Activated T-cell treated with anti-CD3 and anti-CD28 coated beads for 1 hour (primary cell): ENCODE measurements at places on chromosomes 3 and 15.

GRCh38 chr3:172146349-172146748 lies 107.0 kb downstream of the FNDC3B start:
- DNase-seq: no peak

- no peak for DNase-seq
These were observed 70.0 kb upstream of the HEG1 start for GRCh38 chr3:125125821-125126245.

DNA sequence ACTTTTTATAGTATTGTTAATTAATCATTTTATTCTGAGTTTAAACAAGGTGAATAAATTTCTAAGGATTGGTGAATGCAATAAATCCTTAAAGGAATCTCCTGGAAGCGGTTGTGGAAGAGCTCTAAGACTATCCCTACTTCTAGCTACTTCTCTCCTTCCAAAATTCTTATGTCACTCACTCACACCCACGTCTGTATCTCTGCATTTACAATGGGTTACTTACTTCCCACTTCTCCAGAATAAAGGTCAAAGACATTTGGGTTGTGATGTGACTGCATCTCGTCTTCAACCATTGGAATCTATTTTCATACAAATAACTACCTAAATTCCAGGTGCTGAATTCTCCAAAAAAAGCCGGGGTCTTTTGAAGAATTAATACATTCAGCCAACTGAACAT lies 234.2 kb upstream of the MDFIC2 start:
- no peak for DNase-seq

DNA sequence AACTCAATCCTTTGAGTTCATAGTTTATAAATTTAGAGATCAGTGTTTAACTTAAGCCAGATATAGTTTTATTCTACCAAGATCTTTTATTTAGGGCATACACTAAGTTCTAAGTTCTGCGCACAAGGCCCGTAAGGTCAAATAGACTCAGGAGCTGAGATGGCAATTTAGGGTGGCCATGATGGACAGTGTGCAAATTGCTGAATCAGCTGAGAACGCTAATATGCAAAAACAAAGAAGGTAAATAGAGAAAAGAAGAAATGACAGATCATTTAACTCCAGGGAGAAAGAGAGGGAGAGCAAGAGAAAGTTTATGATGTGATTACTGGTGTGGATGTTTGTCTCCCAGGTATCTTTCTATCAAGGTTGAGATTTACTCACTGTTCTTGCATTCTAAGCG lies 678.5 kb downstream of the OTOL1 start:
- DNase-seq: no peak

GRCh38 chr3:89049119-89049518 lies 58.3 kb upstream of the EPHA3 start:
- DNase-seq: no peak

DNA sequence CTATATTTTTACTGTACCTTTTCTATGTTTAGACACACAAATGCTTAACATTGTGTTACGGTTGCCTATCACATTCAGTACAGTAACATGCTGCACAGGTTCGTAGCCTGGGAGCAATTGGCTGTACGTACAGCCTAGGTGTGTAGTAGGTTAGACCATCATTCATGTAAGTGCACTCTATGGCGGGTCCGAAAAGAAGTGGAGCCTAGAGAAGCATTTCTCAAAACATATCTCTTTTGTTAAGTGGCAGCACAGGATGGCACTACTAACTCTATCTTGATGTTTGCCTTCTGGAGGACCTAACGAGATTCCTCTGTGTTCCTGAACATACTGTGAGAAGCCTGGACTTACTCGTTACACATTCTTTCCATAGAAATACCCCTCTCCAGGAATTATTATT lies 132.3 kb upstream of the ADPGK start:
- no peak for DNase-seq

- no peak for DNase-seq
These were observed 55.6 kb downstream of the RASA2 start for GRCh38 chr3:141542202-141542969.

- no peak for DNase-seq
These were observed 23.4 kb upstream of the CHCHD6 start for GRCh38 chr3:126680667-126681055.

DNA sequence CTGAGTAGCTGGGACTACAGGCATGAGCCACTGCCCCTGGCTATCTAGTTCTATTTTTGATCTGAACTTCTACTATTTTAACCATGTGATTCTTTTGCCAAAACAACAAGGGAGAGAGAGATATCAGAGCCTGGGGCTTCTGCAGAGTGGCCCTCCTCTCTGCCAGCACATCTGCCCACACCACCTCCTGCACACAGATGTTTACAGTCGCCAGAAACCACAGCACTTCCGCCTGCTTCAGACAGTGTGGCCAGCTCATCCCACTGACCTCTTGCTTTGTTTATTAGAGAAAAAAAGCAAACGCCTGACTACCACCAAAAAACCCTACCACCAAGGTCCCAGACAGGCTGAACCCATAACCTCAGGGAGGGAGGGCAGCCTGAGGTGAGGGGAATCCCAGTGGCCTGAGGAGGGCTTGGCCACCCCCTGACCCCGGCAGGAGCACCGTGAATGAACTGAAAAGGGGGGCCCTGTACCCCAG lies 85.9 kb upstream of the ABHD2 start:
- no peak for DNase-seq

- DNase-seq: no peak
These were observed 33.6 kb downstream of the GPR171 start for GRCh38 chr3:151169262-151169947.

GRCh38 chr3:60053526-60054265 lies 1003.9 kb upstream of the CFAP20DC start:
- DNase-seq: no peak

- DNase-seq: no peak
These were observed 837.4 kb downstream of the CADM2 start for GRCh38 chr3:85796140-85796539.

- no peak for DNase-seq
These were observed 14.0 kb upstream of the STAC start for GRCh38 chr3:36366308-36366707.

DNA sequence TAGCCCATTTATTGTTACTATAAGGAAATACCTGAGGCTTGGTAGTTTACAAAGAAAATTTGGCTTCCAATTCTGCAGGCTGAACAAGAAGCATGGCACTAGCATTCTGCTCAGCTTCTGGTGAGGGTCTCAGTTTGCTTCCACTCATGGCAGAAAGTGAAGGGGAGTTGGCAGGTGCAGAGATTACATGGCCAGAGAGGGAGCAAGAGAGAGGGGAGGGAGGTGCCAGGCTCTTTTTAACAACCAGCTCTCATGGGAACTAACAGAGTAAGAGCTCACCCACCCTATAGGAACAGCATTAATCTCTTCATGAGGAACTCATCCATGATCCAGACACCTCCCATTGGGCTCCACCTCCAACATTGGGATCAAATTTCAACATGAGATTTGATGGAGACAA lies 437.9 kb downstream of the CHL1 start:
- no peak for DNase-seq

DNA sequence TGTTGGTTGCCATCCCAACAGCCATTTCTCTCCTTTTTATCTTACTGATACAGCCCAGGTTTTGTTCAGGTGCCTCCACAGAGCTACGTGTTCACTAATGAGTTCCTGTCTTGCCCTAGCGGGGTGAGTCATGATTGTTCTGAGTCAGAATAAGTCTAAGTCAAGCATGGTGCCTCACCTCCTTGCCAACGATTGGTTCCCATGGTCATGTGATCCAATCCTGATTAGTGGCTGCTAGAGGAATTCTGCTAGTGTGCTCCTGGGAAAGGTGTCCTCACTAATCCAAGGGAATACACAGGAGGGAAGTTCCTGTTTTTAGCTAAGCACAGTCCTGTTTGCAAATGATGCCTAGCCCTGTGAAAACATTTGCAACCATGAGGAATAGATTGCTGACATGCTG lies 99.8 kb downstream of the NSUN3 start:
- DNase-seq: no peak

GRCh38 chr3:87949879-87950208 lies 109.0 kb downstream of the CGGBP1 start:
- DNase-seq: no peak

- no peak for DNase-seq
These were observed 605 bp downstream of the DCUN1D1 start for GRCh38 chr3:182979674-182980191.

DNA sequence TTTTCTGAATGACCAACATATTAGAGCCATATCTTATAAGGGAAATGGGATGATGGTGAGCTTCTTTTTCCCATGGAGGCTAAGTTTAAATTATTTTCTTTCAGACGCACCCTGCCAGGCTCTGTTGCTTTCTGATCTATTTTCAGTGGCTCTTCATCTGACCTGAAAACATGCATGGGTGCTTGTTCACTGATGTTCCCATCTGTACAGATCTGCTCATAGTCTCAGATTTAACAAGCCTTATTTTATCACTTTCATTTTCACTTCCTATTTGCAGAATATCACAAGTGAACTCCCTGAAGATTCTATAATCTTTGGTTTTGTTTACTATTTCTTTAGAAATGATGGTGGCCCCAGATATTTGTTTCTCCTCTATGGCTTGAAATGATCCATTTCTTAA lies 31.1 kb upstream of the SUCLG2 start:
- no peak for DNase-seq

DNA sequence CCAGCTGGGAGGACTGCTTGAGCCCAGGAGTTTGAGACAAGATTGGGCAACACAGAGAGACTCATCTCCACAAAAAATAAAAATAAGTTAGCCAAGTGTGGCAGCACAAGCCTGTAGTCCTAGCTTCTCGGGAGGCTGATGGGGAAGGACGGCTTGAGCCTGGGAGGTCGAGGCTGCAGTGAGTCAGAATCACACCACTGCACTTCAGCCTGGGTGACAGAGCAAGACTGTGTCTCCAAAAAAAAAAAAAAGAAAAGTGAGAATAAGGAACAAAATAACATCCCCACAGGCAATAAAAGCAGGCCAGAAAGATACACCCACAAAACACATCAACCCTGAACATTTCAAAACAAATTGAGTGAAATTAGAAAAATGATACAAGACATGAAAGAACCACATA lies 48.7 kb upstream of the OCA2 start:
- DNase-seq: no peak

DNA sequence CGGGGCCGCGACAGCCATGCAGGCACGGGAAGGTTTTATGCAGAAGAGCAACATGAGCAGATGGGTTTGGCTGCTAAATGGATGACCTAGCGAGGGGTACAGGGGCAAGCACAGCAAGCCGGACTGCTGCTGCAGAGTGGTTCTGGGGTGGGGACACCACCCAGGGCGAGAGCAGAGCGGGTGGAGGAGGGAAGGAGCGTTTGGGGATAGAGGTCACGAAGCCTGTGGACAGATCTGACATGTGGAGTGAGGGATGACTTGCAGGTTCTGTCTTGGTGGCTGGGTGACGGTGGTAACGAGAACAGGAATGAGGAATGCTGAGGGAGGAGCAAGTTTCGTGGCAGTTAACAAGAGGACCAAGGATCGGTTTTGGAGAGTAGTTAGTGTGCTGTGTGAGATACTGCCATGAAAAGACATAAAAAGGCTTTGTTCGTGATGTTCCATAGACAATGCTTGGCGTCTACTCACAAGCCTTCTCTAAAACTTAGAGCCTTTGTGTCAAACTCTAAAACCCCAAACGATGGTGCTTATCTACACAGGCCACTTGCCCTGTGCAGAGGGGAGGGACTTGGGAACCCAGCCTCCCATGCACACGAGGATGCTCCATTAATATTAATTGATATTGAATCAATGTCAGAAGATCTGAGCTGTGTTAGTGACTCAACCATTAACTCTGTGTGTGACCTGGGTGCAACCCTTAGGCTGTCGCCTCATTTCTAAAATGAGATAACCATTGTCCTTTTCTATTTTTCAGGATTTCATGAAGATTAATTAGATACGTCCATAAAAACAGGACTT lies 132.7 kb upstream of the SLC2A2 start:
- DNase-seq: no peak

DNA sequence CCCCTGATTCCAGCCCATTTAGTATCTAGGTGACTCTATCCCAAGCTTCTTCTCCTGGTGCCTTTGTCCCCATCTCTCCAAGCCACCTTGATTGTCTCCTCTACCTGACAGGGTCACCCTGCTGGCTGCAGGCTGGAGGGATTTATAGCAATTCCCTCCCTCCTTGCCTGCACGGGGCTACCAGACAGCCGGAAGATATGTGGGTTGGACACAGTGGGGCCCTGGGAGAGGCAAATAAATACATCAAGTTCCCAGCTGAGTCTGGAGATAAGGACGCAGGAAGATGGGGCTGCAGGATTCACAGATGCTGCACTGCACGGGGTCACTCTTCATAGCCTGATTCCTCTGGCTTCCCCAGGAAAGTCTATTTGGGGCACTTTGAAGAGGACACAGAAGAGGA lies 9.3 kb upstream of the ISLR2 start:
- no peak for DNase-seq

- DNase-seq: no peak
These were observed 810.3 kb downstream of the VGLL3 start for GRCh38 chr3:86180696-86181095.

- DNase-seq: no peak
These were observed 237.2 kb upstream of the ADAMTS9 start for GRCh38 chr3:64924961-64925360.

GRCh38 chr15:66803182-66803729 lies 101.2 kb downstream of the SMAD6 start:
- no peak for DNase-seq

- DNase-seq: no peak
These were observed 231.8 kb downstream of the RBMS3 start for GRCh38 chr3:29512641-29513040.

GRCh38 chr3:104961851-104962250 lies 404.9 kb upstream of the ALCAM start:
- DNase-seq: no peak

GRCh38 chr3:196288141-196288460 lies 575 bp upstream of the PCYT1A start:
- no peak for DNase-seq

DNA sequence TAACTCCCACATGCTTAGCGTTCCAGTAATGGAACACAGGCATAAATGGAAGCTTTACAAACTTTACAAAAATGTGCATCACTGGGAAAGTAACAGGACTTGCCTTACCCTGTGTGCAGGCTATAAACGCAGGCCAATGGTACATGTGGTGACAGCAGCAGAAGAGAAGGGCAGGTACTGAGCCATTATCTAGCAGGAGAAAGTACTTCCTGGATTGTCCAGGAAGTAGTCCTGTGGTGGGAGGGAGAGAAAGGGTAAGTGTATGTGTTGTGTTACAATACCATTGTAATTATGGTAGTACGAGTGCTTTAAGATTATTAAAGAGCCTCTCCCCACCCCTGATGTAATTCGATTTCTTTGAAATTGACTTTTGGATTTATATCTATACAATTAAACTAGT lies 5.3 kb downstream of the ATP1B3 start:
- no peak for DNase-seq

DNA sequence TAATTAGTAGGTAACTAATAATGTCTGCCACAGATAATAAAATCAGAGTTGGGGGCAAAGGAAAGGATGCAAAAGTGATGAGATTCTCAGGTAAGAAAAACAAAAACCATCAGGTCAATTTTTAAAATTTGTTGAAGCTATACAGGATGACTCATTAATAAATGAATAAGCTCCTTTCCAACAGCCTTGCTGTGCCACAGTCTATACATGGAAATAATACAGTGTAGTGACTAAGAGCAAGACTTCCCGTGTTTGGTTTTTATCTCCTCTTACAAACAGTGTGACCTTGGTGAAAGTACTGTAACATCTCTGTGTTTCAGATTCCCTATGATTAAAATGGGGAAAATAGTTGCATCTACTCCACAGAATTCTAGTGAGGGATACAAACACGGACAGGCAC lies 331.6 kb downstream of the PYDC2 start:
- DNase-seq: no peak

- no peak for DNase-seq
These were observed 245.0 kb downstream of the SHOX2 start for GRCh38 chr3:157861076-157861765.
